Osteoblast (primary cell): ENCODE measurements at places on chromosomes 3 and 15. TPM values are rescaled to one million over a fixed set of nuclear protein-coding genes. Genes with fewer than 3 reads are reported as not detected.

GOLGA6B gene
- not detected in 2 replicates for total RNA-seq

DNA sequence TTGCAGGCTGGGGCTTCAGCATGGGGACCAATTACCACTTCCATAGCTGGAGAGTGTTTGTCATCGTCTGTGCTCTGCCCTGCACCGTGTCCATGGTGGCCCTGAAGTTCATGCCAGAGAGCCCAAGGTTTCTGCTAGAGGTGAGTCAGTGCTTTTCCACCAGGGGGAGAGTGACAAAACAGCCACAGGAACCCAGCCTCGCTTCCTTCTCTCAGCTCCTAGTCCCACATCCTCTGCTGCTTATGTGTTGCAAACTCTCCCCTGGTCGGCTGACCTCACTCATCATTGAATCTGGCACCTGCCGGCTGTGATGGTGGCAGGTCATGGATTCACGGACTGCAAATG, 158.3 kb downstream of the SV2B start:
- DNase-seq: no peak

- no peak for DNase-seq
These were observed 58.2 kb downstream of the KLHL6 start for GRCh38 chr3:183497313-183497712.

DNA sequence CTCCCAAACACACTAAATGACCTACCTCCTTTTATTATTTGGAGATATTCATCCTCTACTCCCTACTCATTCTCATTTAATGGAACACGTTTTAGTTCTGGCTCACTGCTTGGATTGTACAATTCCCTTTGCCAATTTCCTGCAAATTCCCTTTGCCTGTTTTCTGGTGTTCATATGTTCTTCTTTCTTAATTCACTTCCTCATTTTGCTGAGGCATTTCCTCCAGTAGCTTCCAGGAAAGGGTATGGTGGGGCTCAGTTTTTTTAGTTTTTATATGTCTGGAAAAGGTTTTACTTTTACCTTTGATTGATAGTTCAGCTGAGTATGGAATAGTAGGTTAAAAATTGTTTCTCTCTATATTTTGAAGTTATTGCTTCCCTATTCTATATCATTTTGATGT, 143.6 kb upstream of the GOLIM4 start:
- DNase-seq: no peak

DNA sequence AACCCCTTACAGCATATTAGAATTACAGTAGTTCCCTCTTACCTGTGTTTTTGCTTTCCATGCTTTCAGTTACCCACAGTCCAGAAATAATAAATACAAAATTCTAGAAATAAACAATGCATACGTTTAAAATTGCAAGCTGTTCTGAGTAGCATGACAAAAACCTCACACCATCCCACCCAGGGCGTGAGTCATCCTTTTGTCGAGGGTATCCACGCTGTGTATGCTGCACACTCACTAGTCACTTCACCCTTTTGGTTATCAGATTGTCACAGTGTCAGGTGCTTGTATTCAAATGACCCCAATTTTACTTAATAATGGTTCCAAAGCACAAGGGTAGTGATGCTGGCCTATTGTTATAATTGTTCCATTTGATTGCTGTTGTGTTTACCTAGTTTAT, 72.5 kb upstream of the P3H2 start:
- no peak for DNase-seq

DNA sequence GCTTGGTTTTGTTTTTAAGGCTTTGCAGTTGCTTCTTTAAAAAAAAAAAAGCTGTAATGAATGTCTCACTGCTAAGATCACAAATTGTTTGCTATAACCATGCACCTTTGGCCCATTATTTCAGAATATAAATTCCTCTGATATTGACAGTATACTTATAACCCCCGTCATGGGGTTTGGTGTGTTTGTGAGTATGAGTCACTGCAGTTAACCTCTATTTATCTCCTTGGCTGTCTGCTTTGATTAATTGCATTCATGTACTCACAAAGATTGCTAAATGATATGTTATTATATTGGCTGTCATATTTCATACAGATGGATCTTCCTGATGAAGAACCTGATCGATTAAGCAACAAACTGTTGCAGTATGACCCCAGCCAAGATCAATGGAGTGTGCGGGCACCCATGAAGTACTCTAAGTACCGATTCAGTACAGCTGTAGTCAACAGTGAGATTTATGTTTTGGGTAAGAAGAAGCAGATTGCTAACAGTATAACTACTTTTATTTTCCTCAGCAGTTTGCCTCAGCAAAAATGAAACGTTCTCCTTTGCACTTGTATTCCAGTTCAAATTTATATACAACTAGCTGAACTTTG, 14.9 kb downstream of the KBTBD12 start:
- DNase-seq: no peak

GRCh38 chr3:72748659-72749058, 99.6 kb downstream of the SHQ1 start:
- no peak for DNase-seq

- peak; percentile 93 for DNase-seq
These were observed 52.8 kb downstream of the FAM43A start for GRCh38 chr3:194738254-194739093.

GRCh38 chr3:142053244-142053643, 96.1 kb downstream of the TFDP2 start:
- no peak for DNase-seq

GPR27 gene
- under 0.01 TPM in 1 of 2 replicates, not detected in the other for total RNA-seq

- DNase-seq: peak; percentile 91
These were observed 996 bp upstream of the XIRP1 start for GRCh38 chr3:39193391-39193790.

DNA sequence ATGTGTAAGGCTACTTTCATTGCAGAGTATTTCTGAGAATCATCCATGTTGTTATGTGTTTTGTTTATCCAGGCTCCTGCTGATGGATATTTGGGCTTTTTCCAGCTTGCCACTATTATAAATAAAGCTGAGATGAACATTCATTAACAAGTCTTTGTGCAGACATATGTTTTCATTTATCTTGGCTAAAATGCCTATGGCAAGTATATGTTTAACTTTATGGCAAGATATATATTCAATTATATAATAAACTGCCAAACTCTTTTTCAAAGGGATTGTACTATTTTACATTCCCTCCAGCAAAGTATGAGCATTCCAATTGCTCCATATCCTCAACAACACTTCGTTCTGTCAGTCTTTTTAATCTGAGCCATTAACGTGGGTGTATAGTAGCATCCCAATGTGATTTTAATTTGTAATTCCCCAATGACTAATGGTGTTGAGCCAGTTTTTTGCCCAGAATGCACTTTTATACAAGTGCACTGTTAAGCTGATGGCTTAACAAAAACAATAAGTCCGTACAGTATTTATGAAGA, 452.4 kb downstream of the SHQ1 start:
- no peak for DNase-seq

GRCh38 chr3:43994657-43995546, 246.8 kb upstream of the TOPAZ1 start:
- peak; percentile 90 for DNase-seq
